IMR-90 (cell line): ENCODE measurements at places on chromosomes 16 and 17. TPM values are rescaled to one million over a fixed set of nuclear protein-coding genes. Genes with fewer than 3 reads are reported as not detected.
A peak's percentile ranks its signal among the peaks of the same experiment; 100 is the strongest.

- DNase-seq, result peak; percentile 71
Measured at GRCh38 chr17:8056232-8056975, 17.5 kb downstream of the ALOX15B start.

C17orf100 gene
- 0.18 and 0.28 TPM in 2 replicates for total RNA-seq

SOX8 gene
- total RNA-seq, result under 0.01 TPM in 2 replicates

TBC1D3G gene
- not detected in 2 replicates for total RNA-seq

DNA sequence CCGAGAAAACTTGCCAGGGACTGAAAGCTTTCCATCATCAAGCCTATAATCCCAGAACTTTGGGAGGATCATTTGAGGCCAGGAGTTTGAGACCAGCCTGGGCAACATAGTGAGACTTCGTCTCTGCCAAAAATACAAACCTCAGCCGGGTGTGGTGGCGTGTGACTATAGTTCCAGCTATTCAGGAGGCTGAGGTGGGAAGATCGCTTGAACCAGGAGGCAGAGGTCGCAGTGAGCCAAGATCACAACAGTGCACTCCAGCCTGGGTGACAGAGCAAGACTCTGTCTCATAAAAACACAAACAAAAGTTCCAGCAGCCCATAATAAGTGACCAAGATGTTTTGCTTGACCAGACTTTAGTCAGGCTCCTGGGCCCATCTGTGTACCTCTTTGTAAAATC is 1.9 kb downstream of the MEAK7 start:
- DNase-seq, result no peak

- no peak for DNase-seq
Measured at GRCh38 chr17:7029659-7030058, 6.2 kb upstream of the SLC16A13 start.

RNF157 gene
- total RNA-seq, result 0.54 and 0.83 TPM in 2 replicates

DNA sequence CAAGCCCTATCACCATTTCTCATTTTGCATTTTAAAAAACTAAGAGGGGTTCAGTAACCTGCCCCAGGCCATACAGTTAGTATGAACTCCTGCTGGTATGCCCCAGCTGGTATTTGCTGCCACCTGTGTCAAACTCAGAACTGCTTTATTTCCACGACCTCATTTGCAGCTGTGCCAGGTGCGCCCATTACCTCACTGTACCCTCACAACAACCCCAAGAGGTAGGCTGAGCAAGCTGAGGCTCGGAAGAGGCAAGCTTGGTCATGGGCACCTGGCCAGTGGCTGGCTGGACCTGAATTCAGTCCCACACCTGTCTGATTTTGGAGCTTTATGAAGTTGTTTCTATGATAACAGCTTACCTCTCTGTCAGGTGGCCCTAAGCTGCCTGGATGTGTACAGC is 7.6 kb downstream of the EPN2 start:
- no peak for DNase-seq

BCO1 gene
- not detected in 2 replicates for total RNA-seq

GRCh38 chr17:40556884-40557414 is 8.3 kb downstream of the CCR7 start:
- no peak for DNase-seq

DNA sequence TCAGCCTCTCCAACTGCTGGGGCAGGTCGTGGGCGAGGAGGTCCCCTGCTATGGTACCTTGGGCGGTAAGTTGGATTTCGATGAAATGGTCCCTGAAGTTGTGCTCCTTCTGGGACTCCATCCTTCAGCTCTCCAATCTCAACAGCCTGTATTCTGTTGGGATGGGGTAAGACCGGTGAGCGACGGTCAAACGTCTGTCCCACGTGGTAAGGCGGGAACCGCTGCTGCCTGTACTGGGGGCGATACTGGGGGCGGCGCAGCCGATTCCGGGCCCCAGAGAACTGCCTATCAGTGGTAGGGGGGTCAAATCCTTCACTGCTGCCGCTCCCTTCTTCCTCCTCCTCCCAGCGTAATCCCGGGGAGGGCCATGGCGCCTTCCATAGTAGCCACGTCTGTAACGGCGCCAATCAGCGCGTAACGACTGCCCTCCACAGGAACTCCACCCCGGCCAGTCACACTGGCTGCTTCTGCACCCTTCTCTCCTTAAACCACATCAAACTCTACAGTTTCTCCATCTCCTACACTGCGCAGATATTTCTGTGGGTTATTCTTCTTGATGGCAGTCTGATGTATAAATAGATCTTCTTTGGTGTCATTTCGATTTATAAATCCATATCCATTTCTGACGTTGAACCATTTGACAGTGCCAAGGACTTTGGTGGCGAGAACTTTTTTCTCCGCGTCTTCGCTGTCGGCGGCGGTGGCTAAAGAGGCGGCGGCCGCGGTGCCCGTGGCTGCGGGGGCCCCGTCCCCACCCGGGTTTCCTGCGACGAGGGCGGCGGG is 41.1 kb downstream of the AHSP start:
- DNase-seq, result no peak

DNA sequence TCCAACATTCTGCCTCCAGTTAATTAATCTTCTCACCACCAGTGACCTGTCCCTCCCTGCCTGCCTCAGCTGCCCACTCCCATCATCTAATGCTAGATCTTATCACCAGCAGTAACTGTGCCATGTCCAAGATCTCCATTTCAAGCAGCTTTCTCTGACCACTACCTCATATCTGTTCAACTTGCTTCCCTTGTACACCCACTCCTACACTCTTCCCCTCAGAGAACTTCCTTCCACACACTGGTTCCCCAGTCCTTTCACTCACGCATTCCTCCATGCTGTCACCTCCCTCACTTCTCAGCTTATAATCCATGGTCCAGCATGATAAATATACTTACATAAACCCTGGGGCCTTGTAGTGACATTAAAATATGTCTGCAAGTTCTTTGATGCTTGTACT is 31.8 kb upstream of the DYNLL2 start:
- DNase-seq, result no peak

KRT9 gene
- total RNA-seq, result not detected in 2 replicates

KRT34 gene
- total RNA-seq, result 3.6 and 3.9 TPM in 2 replicates

CEP131 gene
- total RNA-seq, result 4.8 and 5.3 TPM in 2 replicates

GRCh38 chr17:60075981-60076380 is 2.7 kb downstream of the HEATR6 start:
- DNase-seq, result no peak

- DNase-seq, result no peak
Measured at GRCh38 chr16:11692651-11693050, 24.4 kb downstream of the SNN start.

DNA sequence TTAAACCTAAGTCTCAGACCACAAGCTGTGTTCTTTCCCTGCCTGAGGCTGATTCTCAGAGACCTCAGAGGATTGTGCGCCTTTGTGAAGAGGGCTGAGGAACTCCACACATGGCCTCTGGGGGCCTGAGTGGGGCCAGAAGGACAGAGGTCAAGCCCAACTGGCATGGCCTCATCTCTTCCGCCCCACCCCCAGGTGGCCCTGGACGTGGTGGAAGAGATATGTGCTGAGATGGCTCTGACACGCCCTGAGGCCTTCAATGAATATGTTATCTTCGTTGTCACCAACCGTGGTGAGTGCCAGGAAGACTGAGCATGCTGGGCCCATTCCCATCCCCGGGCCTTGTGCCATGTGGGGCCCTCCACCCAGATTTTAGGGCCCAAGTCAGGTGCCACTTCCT is 20.1 kb upstream of the ALKBH5 start:
- DNase-seq, result no peak

GRCh38 chr17:50866950-50867362 is 802 bp upstream of the TOB1 start:
- DNase-seq, result no peak

- DNase-seq, result no peak
Measured at GRCh38 chr17:14513835-14514234, 213.0 kb downstream of the HS3ST3B1 start.

- DNase-seq, result no peak
Measured at GRCh38 chr17:48122665-48123045, 15.1 kb downstream of the SNX11 start.

DNA sequence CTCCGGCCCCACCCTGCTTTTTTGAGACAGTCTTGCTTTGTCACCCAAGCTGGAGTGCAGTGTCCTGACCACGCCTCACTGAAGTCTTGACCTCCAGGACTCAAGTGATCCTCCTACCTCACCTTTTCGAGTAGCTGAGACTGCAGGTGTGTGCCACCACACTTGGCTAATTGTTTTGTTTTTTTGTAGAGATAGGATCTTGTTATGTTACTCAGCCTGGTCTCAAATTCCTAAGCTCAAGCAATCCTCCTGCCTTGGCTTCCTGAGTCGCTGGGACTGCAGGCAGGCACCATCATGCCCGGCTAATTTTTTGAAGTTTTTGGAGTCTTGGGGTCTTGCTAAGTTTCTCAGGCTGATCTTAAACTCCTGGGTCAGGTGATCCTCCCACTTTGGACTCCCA is 206.7 kb downstream of the SHISA9 start:
- no peak for DNase-seq

NHLRC4 gene
- total RNA-seq, result 0.56 and 0.72 TPM in 2 replicates

- no peak for DNase-seq
Measured at GRCh38 chr17:7977039-7977438, 25.4 kb upstream of the GUCY2D start.

ITGAL gene
- not detected in 2 replicates for total RNA-seq

GRCh38 chr16:87835882-87836331 is 33.4 kb downstream of the SLC7A5 start:
- no peak for DNase-seq

DNA sequence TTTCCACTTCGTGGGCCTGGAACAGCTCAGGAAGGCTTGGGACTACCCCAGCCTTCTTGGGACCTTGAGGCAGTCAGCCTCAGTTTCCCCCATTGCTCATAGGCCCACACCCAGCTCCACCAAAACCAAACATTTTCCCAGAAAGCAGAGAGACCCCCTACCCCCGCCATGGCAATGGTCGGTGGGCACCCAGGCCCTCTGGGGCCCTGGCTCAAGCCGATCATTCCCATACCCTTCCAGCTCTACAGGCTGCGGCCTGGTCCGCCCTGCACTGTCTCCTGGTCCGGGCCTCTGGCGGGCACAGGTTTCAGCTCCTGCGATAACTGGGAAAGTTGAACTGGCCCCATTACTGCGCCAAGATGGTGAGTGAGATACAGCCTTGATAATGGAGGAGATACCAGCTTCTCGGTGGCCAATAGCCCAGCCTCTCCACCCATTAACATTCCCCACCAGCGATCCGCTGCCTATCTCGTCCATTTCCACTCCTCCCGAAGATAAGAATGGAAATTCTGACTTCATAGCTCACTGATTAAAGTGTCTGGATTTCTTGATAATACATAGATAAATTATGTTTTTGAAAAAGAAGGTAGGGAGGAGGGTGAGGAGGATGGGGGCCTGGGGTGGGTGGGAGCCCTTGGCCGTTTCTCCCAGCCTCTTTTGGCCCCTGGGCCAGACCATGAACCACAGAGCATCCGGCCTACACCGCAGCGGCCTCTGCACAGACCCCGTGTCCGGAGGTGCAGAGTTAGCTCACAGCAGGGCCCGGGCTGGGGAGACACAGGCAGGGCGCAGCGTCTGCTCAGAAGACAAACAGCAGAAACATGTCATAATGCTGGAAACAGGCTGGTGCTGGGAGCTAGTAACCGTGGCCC is 11.6 kb downstream of the ZFPM1 start:
- DNase-seq, result no peak

CBFA2T3 gene
- total RNA-seq, result not detected in 2 replicates

GRCh38 chr17:57257195-57257894 is 1.0 kb downstream of the MSI2 start:
- no peak for DNase-seq

RAMP2 gene
- total RNA-seq, result 0.18 and 0.28 TPM in 2 replicates

- DNase-seq, result peak; percentile 30
Measured at GRCh38 chr17:41437769-41438168, 3.0 kb downstream of the KRT38 start.

RASD1 gene
- 0.54 and 1.1 TPM in 2 replicates for total RNA-seq

DNA sequence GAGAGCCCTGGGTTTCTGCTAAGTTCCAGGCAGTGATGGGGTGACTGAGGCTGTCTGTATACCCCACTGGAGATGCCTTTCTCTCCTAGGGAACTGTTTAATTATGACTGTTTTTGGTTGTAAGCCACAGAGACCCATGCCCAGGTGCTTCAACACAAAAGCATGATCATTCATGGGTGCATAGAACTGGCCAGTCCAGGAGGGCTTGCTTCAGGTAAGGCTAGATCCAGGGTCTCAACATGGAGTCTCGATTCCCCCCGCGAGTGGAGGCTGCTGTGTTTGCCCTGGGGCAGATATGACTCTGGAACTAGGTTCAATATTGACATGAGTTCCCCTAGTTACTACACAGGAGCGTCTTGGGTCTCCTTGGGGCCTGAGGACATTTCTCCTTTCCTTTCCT is 17.8 kb downstream of the NAGPA start:
- DNase-seq, result no peak

SYCE1L gene
- total RNA-seq, result not detected in 2 replicates

KRTAP4-3 gene
- total RNA-seq, result not detected in 2 replicates

DNA sequence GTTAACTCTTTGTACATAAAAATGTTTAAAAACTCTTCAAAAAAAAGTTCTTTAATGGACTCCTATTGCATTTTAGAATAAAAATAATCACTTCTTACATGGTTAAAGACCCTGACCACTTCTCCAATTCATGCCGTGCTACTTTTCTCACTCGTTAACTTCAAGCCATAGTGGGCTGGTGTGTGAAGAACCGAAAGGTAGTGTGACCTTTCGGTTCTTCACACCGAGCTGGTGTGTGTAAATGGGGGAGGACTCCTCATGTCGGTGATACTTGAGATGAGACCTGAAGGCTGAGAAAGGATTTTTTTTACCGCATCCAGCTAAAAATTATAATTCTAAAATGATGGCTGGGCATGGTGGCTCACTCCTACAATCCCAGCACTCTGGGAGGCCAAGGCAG is 22.1 kb downstream of the RFFL start:
- DNase-seq, result no peak

DNA sequence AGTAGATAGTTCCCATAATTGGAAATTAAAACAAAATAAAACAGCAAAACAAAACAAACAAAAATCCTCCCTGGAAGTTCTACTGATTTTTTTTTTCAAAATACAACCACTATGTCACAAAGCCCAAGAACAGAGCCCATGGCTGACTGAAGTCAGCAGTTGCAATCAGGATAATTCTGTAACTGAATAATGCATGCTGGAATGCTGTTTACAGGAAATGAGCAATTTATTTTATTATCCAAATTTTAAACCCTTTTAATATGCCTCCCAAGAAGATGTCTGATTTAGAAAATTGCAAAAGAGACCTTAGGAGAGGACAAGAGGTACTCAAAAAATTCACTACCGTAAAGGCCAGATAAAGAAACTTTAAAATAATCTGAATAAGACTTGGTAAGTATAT is 578.2 kb downstream of the TOX3 start:
- DNase-seq, result peak; percentile 63

DNA sequence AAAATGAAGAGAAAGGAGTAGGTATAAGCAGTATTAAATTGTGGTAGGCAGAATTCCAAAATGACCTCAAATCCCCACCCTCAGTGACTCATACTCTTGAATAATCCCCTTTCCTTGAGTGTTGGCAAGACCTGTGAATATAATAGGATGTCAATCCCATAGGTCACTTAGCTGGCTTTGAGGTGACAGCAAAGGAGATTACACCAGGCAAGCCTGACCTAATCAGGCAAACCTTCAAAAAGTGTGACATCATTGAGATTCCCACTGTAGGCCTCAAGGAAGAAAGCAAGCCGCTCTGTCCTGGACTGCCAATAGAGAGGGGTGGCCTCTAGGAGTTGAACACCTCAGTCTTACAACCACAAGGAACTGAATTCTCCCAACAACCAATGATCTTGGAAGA is 535.2 kb downstream of the RBFOX1 start:
- no peak for DNase-seq

- DNase-seq, result no peak
Measured at GRCh38 chr16:13945744-13946485, 26.0 kb downstream of the ERCC4 start.

YBX2 gene
- total RNA-seq, result not detected in 2 replicates

- no peak for DNase-seq
Measured at GRCh38 chr16:2045965-2046892, 1.4 kb downstream of the NTHL1 start.

FLYWCH2 gene
- 42.3 and 48.9 TPM in 2 replicates for total RNA-seq
